ENCODE measurements at places on chromosomes 16 and 17.

- no peak for DNase-seq
Measured at GRCh38 chr17:83181991-83182619, 102.7 kb downstream of the METRNL start.

DNA sequence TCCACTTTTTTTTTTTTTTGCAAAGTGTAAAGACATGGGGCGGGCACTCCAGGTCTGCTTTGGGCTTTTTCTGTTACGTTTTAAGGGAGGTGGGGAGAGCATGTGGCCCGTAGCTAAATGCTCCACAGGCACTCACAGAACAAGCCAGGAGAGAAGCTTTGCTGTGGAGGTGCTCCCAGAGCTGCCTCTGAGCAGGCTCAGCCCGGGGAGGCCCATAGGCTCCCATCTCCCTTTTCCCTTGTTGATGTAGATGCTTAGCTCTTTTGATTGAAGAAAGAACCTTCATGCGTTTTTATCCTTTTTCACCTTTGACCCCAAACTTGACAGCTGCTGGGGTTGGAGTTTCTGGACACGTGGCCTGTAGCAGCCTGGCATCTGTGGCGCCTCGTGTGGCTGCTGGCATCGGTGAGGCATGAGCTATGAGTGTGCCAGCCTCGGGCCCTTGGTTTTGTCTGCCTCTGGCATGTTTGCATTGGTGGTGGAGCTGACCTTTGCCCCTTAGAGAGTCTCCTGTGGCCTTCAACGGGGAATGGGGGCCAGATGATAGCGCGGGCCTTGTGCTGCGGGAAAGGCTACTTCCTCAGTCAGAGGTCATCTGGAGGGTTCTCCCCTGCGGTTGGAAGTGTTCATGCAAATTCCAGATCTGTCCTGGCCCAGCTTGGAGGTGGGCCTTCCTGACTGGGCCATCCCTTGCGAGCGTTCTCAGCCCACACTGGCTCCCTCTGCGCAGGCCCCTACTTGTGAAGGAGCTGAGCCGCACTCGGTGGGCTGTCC lies 20.0 kb upstream of the IL17C start:
- no peak for DNase-seq

DNA sequence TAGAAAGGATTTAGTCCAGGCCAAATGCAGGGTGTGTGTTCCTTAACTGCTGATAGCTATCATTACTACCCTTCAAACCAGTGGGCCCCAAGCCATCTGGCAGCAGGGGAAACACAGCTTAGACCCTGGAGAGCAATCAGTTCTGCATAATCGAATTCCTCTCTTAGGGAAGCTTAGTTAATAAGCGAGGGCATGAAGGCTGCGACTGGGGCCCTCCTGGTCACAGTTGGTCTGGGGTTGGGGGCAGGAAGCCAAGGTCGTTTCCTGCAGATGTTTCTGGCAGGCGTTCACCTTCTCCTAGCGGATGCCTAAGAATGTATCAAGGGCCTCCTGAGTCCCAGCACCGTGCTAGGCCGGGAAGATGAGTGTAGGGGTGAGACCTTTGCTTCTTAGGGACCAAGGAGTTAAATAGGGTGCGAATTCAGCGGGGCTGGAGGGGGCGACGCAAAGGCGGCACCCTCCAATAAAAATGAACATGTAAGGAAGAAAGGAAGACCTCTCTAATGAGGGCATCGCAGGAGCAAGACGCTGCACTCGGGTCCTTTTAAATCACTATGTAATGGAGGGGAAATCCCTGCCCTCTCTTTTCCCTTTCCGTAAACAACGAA lies 16.5 kb upstream of the EEF2K start:
- no peak for DNase-seq

DNA sequence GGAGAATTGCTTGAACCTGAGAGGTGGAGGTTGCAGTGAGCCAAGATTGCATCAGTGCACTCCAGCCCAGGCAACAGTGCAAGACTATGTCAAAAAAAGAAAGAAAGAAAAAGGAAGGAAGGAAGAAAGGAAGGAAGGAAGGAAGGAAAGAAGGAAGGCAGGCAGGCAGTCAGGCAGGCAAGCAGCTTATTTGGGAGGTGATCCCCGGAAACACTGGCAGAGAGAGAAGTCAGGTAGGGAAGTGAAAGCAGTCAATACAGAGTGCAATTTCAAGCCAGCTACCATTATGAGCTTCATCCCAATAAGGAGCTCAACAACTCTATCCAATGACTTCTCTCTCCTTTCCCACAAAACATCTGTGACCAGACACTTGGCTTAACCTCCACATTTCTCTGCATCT lies 83.0 kb upstream of the TBC1D3K start:
- DNase-seq = no peak

GRCh38 chr16:1094124-1094479 lies 1.9 kb downstream of the C1QTNF8 start:
- DNase-seq = no peak

GRCh38 chr16:24858219-24859041 lies 12.7 kb downstream of the SLC5A11 start:
- DNase-seq = no peak

GRCh38 chr17:48882272-48882671 lies 10.3 kb upstream of the ATP5MC1 start:
- DNase-seq = no peak

- no peak for DNase-seq
Measured at GRCh38 chr16:23827057-23827456, 8.7 kb upstream of the PRKCB start.

All from skeletal muscle cell (primary cell).